ENCODE measurements at places on chromosomes 11 and 22.

DNA sequence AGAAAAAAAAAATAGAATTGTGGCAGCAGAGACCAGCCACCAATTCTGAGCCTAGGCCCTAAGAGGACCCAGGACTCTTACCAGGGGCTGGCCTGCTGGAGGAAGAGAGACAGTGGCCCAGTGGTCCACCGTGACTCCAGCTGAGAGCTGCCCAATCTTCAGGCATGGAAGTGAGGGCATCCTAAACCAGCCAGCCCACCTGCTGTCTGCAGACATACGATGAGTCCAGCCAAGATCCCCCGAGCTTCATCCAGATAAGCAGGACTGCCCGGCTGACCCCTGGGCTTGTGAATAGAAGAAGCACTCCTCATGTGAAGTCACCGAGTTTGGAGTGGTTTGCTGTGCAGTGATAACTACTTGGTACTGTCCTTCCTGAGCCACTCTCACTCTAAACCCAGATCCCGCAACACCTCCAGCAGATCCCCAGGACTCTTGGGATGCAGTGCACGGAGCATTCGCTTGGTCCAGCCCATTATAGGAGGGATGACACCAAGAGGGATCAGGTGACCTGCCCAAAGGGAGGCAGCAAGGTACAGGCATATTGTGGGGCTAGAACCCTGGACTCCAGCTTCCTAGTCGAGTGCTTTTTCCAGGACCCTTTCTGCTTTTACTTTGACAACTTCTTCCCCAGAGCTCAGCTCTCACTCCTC is 41.7 kb upstream of the FGF3 start:
- no peak for DNase-seq

DNA sequence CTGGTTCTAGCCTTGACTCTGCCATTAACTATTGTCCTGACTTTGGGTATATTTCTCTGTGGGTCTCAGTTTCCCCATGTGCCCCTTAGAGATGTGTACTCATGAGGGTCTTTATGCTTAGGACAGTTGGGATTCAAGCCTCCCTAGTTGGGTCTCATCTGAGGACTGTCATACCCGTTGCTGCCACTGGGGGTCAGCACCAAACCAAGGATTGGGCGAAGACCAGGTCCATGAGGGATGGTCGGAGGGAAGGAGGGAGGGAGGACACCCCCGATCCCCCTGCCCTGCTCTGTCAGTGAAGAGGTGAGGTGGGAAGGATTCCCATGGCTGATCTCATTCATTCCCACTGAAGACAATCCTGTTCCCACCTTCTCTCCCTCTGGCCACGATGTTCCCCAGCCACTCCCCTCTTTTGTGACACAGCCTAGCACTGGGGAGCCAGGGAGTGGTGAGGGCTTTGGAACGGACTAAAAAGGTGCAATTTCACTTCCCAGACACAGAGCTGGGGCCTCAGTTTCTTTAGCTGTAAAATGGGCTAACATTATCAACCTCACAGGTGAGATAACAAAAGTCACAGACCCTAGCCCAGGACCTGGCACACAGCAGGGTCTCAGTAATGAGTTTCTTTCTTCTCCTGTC is 12.4 kb upstream of the KLHL35 start:
- DNase-seq = peak; percentile 13

GRCh38 chr11:67999201-67999629 is 4.7 kb downstream of the UNC93B1 start:
- DNase-seq = no peak

DNA sequence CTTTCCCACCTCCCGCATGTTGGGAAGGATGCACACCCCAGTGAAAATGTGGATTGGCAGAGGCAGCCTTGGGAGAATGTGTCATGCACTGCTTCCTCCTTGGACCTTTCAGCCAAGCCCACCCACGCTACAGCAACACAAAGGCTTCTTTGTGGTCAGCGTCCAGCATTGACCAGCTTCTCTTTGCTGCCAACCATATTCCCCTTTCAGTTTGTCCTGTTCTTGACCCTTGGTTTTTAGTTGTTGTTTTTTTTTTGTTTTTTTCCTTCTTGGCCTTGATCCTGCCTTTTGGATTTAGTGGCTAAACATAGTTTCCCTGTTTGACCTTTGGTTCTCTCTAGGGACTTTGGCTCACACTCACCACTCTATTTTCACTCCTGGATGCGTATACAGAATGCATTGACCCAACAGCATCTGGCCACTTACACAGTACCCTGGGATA is 573.6 kb downstream of the INSC start:
- DNase-seq = no peak

- no peak for DNase-seq
Observed at GRCh38 chr11:7893796-7894195, 37.3 kb downstream of the OR10A6 start.

- no peak for DNase-seq
Observed at GRCh38 chr11:93067881-93068390, 98.5 kb downstream of the MTNR1B start.

DNA sequence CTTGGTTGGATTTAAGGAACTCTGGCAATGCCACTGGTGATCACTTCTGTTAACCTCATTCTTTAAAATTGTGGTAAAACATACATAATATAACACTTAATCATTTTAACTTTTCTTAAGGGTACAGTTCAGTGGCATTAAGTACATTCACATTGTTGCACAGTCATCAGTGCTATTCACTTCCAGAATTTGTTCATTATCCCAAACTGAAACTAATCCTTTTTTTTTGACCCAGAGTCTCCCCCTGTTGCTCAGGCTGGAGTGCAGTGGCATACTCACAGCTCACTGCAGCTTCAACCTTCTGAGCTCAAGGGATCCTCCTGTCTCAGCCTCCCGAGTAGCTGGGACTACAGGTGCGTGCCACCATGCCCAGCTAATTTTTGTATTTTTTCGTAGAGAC is 10.6 kb downstream of the ELF5 start:
- DNase-seq = no peak

DNA sequence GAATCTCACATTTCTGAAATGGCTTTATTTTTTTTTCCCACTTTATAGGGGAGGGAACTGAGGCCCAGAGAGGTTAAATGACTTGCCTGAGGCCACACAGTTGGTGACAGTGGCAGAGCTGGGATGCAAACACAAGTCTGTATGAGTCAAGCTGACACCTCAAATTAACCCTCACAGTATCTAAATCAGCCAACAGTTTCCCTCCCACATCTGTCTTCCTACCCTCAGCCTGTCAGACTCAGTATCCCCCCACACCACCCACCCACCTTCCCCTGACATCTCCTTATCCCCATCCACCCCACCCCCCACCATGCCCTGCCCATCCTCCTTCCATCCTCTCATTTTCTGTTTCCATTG is 95.2 kb downstream of the TP53I11 start:
- no peak for DNase-seq

- DNase-seq = no peak
Observed at GRCh38 chr11:70575396-70576060, 177.2 kb downstream of the CTTN start.

DNA sequence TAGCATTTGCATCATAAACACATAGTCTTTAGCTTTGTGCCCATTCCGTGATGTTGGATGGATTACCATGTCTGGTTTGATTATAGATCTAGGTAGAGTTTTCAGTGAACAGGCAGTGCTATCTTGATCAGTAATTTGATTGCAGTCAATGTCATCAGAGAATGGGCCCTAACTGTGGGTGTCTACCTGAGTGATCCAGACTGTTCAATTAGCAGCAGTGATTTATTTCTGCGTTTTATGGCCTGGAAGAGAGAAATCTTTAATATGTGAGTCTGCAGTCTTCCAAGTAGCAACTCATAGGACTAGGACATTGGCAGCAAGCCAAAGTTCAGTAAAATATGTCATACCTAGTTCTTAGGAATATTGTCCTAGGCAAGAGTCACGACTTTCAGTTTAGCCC is 80.3 kb downstream of the CASP12 start:
- no peak for DNase-seq

DNA sequence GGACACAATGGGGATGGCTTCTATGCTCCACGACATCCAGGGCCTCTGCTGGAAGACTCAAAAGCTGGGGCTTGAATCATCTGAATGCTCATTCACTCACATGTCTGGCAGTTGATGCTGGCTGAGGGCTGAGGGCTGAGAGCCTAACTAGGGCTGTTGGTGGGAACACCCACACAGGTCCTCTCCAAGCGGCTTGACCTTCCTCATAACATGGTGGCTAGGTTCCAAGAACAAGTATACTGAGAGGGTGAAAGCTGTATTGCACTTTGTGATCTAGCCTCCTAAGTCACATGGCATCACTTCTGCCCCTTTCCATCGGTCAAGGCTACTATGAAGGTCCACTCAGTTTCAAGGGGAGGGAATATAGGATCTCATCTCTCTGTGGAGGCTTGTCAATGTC is 7.5 kb downstream of the TMEM151A start:
- no peak for DNase-seq

DNA sequence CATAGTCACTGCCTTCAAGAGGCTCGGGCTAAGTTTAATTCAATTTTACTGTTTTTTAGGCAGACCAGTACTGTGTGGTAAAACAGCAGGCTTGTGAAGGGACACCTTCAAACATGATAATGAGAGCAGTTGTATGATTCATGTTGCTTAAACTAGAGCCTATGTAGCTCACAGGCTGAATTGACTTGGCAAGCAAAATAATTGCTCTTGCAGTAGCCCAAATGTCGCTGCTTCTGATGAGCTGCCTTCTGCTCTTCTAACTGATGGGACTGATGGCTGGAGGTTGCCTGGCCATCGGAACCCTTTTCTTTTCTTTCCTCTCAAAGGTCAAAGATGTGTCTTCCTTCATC is 137.6 kb downstream of the MAML2 start:
- DNase-seq = no peak

- no peak for DNase-seq
Observed at GRCh38 chr11:3644817-3645235, at the start of gene ART1. Gene ART1, plus strand, starts transcription at chr11:3645128. Its CDS starts 14,086 bp downstream, at chr11:3659214.

- DNase-seq = no peak
Observed at GRCh38 chr11:117670443-117670842, 126.6 kb downstream of the DSCAML1 start.

DNA sequence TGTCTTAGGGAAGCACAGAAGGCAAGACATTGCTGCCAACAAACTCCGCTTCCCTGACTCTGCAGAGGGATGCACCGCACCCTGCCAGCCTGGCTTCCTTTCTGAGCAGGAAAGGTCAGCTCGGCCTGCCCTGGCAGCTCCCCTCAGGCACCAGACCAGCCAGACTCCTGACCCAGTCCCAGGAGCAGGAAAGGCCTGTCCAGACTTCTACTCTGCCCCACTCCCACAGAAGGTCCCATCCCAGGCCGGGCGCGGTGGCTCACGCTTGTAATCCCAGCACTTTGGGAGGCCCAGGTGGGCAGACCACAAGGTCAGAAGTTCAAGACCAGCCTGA is 17.7 kb downstream of the ARRB1 start:
- DNase-seq = no peak

- no peak for DNase-seq
Observed at GRCh38 chr11:61057615-61058014, 44.7 kb upstream of the CD5 start.

DNA sequence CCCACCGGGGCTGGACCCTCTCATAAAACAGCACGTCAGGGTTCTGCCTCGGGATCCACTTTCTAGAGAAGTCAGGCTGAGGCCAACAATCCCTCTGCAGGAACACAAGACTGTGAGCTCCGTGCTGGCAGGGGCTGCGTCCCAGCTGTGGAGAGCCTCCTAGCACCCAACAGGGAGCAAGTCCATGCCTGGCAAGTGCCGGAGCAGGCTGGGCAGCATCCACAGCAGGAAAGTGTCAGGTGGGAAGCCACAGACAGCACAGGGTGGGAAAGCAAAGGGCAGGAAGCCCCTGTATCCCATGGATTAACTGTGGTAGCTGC is 682.3 kb downstream of the TBC1D22A start:
- no peak for DNase-seq

DNA sequence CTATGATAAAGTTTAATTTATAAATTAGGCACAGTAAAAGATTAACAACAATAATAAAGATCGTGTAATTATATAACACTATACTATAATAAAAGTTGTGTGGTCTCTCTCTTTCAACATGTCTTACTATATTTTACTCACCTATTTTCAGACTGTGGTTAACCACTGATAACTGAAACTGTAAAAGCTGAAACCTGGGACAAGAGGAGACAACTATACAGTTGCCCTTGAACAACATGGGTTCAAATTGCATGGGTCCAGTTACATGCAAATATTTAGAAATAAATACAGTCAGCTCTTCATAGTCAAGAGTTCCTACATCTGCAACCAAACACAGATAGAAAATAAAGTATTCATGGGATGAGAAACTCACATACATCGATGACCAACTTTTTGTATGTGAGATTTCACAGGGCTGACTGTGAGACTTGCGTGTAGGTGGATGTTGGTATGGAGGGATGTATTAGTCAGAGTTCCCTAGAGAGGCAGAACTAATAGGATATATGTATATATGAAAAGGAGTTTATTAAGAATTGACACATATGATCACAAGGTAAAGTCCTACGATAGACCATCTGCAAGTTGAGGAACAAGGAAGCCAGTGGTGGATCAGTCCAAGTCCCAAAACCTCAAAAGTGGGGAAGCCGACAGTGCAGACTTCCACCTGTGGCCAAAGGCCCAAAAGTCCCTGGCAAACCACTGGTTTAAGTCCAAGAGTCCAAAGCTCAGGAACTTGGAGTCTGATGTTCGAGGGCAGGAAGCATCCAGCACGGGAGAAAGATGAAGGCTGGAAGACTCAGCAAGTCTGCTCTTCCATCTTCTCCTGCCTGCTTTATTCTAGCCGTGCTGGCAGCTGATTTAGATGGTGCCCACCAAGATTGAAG is 359.5 kb downstream of the INSC start:
- DNase-seq = no peak

- DNase-seq = no peak
Observed at GRCh38 chr22:41240377-41241132, at the start of gene CHADL. Gene CHADL, minus strand, starts transcription at chr22:41240931. Its CDS starts 50 bp downstream, at chr22:41240881.

DNA sequence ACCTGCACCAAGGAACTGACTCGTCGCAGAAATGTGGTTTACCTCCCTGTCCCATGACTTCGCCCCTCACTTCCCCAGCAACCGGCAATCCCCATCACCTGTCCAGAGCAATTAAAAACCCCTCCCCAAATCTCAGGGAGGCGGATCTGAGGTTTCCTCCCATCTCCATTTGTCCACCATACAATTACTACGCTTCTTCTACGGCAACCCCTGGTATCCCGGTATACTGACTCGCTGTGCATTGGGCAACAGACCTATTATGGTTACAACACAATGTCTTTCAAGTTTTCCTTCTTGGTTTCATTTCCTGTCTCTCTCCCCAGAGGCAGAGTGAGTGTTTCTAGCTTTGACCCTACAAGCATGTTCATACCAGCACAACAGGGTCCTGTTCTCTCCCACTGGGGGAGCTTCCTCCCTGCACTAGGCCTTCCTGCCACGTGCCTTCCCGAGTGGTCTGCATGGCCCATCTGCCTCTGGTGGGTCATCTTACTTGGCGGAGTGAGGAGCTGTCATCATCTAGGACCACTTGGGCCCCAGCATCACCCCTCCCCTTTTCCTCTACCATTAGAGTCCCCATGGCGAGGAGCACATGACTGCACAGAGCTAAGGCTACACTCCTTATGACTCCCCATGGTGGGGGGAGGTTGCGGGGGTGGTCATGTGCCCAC is 30.3 kb upstream of the NAP1L4 start:
- DNase-seq = no peak

- no peak for DNase-seq
Observed at GRCh38 chr11:94181943-94182342, 53.3 kb downstream of the PANX1 start.

- no peak for DNase-seq
Observed at GRCh38 chr22:20203552-20204201, 52.8 kb upstream of the CCDC188 start.

GRCh38 chr11:94785509-94785908 is 17.4 kb downstream of the AMOTL1 start:
- DNase-seq = no peak

Measured in NCI-H1105 treated with DMSO at 0.1 percent for 48 hours (cell line).